ELF-1 (cell line): ENCODE measurements at places on chromosomes 1 and 21.
A peak's percentile ranks its signal among the peaks of the same experiment; 100 is the strongest.

GRCh38 chr1:163471779-163472650, 150.3 kb downstream of the NUF2 start:
- DNase-seq, result no peak

DNA sequence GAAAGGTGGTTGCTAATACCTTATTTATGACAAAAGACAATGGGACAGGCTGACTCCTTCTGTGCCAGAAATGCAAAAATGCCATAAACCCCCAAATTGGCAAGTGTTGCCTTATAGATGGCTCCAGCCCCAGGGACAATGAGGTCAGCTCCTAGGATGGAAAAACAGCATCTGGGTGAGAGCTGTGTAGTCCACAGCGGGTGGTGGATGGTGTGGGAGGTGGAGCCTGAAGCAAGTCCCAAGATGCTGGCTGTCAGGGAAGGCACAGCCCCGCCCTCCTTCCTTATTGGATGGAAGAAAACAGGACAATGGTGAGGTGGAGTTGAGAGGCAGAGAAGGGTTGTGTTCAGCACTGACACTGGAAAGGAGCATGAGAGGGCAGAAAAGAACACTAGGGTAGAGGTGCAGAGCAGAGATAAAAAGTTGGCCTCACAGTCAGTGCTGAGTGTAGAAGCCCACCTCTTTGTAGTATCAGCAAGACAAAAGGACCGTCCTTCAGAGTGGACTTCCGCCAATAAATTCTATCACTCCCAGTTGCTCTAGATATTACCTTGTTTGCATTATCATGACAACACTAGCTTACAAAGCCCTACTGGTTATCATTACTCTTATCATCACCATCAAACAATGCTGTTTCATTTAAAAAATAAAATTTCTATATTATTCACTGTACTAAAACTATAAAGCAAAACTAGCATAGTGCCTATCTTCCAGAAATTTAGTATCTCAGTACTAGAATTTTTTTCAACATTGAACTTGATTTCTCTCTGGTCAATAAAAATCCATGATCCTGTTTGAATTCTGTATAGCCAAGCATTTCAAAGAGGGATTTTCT, 3.7 kb upstream of the SDE2 start:
- DNase-seq, result peak; percentile 94

DNA sequence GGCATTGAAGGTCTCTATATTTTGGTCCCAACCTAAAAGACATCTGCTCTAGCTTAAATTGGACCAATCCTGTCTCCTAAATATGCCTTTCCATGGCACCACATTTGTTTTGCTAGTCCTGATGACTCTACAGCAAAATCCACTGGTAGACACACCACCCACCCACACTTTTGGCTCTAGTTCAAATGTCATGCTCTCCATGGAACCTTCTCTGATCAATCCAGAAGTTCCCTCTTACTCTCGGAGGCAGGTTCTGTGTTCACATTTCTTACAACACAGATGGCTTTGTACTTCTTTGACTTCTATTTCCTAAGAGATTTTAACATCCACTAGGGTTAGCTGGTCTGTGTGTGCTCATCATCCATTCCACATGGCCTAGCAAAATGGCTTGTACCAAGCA, 151.3 kb downstream of the APP start:
- no peak for DNase-seq

- DNase-seq, result no peak
These were observed 12.7 kb downstream of the CD58 start for GRCh38 chr1:116558140-116558549.

GRCh38 chr1:15224259-15224869, 22.7 kb upstream of the FHAD1 start:
- no peak for DNase-seq

DNA sequence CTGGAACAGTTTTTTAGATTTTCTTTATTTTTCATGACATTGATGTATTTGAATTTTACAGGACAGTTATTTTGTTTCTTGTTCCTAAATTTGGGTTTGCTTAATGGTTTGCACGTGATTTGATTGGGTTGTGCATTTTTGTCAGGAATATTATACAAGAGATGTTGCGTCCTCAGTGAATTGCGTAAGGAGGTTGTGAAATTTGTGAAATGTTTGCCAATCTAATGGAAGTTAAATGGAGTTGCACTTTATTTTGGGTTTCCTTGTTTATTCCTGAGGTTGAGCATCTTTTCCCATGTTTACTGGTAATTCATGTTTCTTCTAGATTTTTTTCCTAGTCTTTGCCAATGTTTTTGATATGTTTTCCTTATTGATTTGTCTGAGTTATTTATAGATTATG, 19.9 kb downstream of the ZNF648 start:
- DNase-seq, result no peak

DNA sequence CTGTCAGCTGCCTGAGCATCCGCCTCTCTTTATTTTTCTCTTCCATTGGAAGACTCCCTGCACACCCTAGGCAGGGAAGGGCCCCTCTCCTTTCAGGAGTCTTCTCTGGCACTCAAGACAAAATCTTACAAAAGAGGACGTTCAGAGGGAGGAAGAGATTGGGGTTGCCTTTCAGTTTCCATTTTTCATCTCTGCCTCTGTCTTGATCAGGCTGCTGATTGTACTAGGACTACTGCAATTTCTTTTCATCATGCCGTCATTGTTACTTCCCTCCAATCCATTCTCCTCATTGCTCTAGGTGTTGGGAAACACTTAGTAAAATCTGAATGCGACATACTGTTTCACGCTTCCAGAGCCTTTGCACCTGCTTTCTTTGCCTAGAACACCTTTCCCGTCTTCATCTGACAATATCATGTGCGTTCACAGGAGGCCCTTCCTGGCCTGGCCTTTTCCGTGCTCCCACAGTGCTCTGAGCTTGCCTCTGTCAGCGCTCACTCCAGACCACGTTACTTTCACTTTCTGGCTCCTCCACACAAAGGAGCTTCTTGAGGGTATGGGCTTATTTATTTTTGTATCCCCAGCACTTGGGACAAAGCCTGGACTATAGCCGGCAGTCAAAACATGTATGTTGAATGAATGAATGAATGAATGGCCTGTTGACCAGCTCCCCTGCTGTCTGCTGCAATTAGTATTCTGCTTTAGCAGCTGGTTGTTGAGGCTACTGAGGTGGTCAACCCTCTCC, 10.9 kb downstream of the LRRC71 start:
- DNase-seq, result no peak
